ENCODE measurements at places on chromosomes 1 and 21.

DNA sequence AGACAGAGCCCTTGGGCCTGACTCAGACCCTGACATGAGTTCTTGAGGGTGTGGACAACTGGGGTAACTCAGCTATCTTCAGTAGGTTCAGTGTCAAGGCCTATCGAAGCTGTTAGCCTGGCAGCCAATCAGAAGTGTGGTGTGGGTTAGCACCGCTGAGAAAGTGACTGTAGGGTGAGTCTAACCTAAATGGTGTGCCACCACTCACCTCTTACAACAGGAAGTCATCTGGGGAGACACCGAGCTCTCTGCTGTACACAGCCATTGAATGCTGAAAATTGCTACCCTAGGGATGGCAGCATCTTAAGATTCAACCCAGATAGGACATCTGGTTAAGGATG, 44.6 kb downstream of the RASSF5 start:
- no peak for ATAC-seq

GRCh38 chr1:64962441-64962840, 3.9 kb downstream of the JAK1 start:
- no peak for ATAC-seq

DNA sequence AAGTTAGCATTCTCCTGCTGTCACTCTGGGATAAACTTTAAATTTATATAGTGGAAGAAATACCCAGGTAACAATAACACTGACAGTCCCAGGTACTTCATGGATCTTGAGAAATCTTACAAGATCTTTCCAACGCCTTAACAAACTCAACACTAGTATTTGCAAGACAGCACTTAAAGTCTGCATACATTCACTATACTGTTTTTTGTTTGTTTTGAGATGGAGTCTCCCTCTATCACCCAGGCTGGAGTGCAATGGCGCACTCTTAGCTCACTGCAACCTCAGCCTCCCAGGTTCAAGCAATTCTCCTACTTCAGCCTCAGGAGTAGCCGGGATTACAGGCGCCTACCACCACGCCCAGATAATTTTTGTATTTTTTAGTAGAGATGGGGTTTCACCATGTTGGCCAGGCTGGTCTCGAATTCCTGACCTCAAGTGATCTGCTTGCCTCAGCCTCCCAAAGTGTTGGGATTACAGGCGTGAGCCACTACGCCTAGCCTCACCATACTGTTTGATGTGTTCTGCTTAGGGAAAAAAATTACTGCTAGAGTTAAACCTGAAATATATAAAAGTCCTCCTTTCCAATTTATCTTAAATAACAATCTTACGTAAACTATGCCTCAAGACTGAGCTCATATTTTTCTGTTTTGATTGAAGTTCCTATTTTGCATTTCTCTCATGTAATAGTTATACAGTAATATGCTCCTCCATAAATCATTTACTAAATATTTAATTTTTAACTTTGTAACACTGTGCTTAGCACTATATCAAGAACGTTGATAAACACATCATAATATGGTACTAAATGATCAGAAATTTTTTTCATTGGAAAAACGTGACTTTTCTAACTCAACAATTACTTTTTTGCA, 17.5 kb downstream of the EYA3 start:
- no peak for ATAC-seq

- ATAC-seq = peak; percentile 29
These were observed 1.4 kb upstream of the PTPRF start for GRCh38 chr1:43529206-43529731.

DNA sequence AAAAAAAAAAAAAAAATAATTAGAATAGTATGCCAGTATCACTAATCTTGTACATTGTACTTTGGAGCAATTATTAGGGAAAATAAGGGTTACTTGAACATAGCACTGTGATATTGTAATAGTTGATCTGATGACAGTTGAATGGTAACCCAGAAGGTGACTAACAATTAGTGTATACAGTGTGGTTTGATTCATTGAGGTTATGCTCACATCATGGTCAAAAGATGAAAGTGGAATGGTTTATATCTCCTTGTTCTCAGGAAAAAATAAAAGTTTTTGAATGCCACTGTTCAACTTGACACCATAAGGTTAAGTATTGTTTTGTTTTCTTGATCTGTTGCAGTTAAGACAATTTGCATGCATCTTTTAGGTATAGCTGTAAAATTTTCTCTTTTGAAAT, 87.0 kb downstream of the GPR52 start:
- no peak for ATAC-seq

DNA sequence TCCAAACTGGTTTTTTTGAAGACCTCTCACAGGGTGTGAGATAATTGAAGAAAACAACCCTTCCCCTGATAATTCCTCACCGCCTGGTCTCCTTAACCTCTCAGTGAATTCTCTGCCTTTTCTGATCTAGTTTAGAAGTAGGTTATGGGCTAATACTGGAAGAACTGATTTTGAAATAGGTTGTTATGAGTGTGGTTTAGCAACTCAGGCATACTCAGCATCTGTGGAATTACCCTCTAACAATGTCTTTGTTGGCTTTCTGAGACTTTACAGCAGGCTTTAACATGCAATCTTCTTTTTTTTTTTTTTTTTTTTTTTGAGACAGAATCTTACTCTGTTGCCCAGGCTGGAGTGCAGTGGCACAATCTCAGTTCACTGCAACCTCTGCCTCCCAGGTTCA, 10.3 kb upstream of the PLD5 start:
- no peak for ATAC-seq

DNA sequence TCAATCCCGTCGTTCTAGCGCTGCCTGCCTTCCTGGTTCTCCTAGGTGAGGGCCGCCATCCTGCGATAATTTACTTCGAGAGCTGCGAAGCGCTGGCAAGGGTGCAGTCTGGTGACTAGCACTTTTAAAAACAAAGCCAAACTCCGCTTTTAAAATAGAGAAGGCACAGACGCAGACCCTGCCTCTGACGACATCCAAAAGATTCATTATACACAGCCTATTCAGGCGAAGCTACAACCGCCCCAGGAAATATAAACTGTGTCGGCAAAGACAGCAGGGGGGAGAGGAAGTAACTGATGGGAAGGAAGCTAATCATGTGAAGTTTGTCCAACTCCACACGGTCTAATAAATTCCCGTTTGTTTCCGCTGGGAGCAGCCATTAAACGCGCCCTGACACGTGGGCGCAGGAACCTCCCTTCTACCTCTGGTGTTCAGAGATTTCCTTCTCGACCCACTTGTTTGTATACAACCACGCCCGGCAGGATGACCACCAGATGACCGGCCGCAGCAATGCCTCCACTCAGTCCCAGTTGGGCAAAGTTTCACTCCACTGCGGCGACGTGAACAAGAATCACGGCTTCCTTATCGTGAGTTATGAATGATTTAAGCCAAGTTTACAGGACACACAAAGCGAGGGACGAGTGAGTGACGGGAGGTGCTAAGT, 1.3 kb downstream of the GNG12 start:
- ATAC-seq = peak; percentile 39

GRCh38 chr1:30332116-30333094, 391.0 kb downstream of the MATN1 start:
- no peak for ATAC-seq

GRCh38 chr1:52240592-52241210, 98.8 kb downstream of the ZFYVE9 start:
- ATAC-seq = no peak

DNA sequence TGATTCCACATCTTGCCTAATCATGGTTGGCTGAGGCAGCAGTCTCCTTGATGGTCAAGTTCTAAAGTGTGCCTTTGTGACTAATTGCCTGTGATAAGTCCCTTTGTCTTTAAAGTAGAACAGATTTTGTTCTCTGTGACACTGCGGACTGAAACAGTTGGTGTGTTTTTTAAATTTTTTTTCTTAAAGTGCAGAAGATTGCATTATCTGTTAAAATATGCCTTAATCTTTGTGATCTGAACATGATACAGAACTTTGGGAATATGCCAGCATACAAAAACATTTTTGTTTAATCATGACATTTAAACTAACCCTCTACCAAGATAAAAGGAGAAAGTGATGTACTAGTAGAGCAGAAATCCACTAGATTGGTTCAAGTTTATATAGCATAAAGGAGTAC, 1260.6 kb upstream of the ADGRL2 start:
- ATAC-seq = no peak

DNA sequence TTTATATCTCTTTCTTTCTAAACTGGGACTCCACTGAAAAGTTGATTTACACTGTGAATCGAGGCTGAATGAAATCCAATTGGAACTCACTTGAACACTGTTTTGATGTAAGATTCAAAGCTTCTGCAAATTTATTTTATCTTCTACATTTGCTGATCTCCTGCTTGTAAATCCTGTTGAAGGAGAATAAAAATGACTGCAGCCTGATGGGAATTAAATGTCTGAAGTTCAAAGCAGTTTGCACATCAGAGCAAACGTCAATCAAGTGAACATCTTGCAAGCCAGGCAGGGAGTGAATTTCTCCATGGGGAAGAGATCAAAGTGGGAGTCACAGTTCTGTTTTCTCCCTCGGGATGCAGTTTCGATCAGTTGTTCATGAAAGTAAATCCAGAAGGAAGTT, 127.2 kb downstream of the CACHD1 start:
- ATAC-seq = no peak

- ATAC-seq = no peak
These were observed 31.4 kb upstream of the PKP1 start for GRCh38 chr1:201251851-201252430.

GRCh38 chr1:233295237-233295974, at the start of gene PCNX2:
Gene PCNX2 (minus strand): TSS chr1:233295725. CDS start chr1:233295478, 247 bp downstream.
- ATAC-seq = peak; percentile 92

- no peak for ATAC-seq
These were observed 1422.9 kb downstream of the KCNT2 start for GRCh38 chr1:195185321-195185720.

DNA sequence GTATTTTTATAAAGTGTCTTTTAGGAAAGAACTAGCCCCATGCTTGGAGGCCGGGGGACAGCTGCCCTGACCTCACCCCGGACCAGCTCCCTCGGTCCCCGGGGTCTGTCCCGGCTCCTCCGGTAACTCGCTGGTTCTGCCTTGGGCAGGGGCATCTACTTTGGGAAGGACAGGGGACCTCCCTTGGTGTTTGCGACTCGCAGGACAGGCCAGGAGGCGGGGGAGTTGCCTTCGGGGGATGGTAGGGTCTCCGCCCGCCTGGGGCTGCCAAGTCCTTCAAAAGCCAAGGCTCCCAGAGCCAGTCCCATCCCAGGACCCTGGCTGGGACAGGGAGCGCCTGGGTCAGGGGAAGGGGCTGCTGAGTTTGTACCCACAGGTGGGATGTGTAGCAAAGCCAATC, 157.9 kb downstream of the PEX14 start:
- ATAC-seq = no peak

DNA sequence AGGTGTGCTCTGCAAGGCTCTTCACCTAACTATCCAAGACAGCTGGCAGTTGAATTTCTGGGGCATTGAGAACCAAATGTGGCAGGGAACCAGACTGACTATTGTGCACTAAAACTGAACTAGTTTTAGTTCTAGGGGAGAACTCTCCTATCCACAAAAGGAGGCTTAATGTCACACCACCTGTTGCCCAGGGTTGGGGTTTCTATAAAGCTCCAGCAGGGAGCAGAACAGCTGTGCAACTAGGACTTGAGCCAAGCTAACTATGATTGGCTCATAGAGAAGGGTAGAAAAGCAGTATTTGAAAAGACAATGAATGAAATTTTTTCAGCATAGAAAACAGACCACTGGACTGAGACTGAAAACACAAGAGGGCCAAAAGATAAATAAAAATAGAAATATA, 53.3 kb upstream of the FGGY start:
- no peak for ATAC-seq

GRCh38 chr1:47233186-47233585, 1.2 kb upstream of the TAL1 start:
- ATAC-seq = no peak

DNA sequence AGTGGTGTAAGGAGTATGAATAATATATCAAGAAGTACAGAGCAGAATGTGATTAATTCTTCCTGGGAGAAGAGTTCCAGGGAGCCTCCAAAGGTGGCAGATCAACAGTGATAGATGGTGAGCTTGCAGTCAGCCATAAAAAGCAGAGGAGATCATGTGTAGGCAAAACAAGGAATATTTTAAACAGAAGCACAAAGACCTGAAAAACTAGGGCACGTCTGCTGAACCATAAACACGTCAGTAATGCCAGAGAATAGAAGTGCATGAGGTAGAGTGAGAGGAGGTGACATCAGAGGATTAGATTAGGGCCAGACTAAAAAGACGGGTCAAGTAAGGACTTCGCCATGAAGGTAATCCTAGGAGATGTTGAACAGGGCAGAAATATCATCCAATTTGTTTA, 151.8 kb downstream of the EIF4G3 start:
- ATAC-seq = no peak

DNA sequence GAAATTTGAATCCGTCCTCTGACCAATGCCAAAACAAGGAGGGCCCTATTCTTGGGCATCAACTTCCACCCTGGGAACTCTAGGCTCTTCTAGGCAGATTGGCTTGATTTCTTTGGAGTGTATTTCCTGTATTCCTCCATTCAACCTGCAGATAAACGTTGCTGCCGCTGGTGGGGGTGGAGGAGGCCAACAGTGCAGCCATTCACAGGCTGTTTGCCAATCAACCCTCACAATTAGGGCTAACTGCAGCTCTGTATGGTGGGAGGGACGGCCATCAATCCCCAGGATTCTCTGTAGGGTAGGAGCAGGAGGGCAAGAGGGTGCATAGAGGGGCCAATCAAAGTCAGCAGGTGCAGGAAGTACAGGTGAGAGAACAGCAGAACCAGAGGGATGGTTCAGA, 273.1 kb upstream of the PROX1 start:
- ATAC-seq = peak; percentile 46

DNA sequence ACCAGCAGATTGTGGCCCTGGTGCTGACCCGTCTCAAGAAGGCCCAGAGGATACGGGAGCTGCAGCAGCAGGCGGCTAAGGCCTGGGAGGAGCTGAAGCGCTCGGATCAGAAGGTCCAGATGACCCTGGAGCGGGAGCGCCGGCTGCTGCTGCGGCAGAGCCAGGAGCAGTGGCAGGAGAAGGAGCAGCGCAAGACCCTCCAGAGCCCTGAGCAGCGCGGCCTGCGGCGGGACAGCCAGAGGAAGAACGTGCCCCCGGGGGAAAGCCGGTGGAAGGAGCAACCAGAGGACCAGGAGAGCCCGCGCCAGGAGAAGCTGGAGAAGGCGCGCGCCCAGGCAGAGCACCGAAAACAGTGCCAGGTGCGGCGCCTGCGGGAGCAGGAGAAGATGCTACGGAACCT, 1.0 kb downstream of the CCDC185 start:
- no peak for ATAC-seq

GRCh38 chr1:207362962-207363860, 41.7 kb downstream of the CD55 start:
- ATAC-seq = no peak

DNA sequence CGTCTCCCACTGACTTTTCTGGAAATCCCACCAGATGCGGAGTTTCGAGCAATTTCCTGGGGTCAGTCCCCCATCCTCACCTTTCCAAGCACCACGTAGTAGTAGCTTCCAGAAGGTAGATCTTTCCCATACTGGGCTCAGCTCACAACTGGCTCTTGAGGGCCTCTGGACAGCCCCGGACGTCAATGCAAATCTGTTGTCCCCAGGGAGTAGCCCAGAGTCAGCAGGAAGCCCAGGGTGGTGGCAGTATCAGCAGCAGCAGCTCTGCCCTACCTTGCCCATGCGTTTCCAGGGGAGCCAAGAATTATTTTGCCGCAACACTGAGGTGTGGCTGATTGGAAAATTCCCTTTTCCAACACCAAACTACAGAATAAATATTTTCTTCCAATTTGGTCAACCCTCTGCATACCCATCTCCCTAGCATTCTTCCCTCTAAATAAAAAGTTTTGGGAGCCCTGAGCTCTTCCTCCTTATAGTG, 70.3 kb downstream of the CD46 start:
- ATAC-seq = no peak
